Activated T-cell treated with anti-CD3 and anti-CD28 coated beads for 4 hours (primary cell): ENCODE measurements at places on chromosomes 2 and 18.

DNA sequence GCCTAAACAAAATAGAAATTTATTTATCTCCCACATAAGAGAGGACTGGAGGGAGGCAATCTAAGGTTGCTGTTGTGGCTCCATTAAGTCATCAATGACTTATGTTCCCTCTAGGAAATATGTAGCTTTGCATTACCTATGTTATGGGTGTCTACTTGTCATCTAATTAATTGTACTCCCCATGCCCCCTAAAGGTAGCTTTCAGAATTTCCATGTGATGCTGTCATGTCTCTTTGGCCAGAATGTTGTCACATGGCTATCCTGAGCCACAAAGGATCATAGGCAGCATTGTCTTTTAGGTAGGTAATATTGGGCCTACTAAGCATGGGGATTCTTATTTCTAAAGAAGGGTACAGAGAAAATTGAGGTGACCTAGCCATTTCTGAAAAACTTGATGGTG lies 935.6 kb upstream of the FANCL start:
- DNase-seq: no peak

DNA sequence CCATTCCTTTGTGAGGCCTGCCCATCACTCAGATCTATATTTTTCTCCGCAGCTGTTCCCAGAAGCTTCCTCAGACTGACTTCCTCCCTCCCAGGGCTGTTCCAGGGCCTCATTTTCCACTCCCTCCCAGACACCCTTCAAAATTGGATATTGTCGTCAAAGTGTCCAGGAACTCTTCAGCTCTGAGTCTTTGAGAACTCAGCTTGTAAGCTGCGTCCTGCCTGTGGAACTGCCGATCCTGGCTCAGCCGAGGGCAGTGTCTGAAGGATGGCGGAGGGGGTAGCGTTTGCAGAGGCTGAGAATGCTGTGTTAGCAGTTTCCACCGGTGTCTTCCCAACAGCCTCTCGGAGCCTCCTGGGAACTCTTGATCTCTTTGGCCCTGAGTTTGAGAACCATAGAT lies 27.1 kb downstream of the NCK2 start:
- no peak for DNase-seq

DNA sequence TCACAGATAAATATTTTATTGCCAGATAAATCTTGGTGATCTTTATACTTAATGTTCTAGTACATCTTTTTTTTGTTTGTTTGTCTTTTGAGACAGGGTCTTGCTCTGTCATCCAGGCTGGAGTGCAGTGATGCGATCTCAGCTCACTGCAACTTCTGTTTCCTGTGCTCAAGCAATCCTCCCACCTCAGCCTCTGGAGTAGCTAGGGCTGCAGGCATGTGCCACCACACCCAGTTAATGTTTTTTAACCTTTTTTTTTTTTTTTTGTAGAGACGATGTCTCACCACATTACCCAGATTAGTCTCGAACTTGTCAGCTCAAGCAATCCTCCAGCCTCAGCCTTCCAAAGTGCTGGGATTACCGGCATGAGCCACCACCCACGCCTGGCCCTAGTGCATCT lies 9.1 kb upstream of the C1GALT1C1L start:
- DNase-seq: no peak

- DNase-seq: no peak
Observed at GRCh38 chr2:68878071-68878711, 7.0 kb upstream of the BMP10 start.

DNA sequence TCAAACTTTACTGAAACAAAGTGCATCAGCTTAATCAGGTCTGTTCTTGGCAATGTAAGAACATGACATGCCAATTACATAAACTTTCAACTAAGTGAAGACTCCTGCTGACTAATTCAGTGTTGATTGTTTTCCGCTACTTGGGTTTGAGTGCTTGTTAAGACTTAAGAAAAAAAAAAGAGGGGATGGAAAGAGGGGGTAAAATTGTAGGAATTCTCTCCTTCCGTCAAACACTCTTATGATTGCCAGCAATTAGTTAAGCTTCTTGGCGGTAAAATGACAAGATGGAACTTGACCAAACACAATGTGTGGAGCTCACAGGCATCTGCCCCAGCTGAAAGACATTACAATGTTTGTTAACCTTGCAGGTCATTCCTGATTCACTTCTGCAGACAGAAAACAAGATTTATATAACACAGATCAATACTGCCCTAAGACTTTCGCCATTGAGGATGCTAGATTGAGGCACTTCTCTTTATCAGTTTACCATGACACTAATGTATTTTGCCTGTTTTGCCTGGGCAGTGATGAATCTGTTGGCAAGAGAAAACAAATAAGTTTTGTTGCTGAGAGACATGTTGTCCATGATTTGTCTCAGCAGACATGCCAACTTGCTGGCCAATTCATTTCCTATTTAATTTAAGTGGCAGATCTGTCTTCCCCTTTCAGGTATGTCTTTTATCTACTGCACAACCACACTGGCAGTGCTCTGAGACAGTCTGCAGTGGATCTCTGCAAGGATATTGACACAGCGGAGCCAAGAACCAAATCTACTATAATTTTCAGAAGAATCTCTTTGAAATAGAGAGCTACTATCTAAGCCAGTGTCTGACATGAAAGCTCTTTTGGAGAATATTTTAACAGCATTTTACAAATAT lies 410.0 kb upstream of the KCNH7 start:
- DNase-seq: no peak

DNA sequence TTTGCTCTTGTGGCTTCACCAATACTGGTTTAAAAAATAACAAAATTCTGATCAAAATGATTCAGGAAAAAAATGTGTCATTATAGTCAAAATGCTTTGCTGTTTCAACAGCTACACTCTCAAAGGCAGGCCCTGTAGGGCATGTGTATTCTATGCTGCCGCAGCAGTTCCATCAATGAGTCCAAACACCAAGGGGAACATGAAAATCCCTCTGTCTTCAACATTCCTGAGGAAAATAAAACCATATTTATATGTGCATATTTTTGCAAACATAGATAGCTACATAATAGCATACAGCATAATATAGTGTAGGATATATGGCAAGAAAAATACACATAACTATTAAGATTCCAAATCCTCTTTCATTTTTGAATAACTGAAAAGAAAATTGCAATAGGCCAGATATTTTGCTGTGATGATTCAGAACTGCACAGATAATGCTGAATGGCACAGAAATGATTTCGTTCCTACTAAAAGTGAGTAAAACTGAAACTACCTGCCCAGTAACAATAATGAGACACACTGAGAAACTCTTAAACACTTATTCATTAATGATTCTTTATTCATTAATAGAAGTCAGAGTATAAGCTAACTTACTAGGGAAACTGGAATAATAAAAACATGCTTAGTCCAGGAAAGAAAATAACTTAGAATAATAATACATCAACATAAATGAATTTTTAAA lies 343.8 kb downstream of the SUCLG1 start:
- DNase-seq: no peak

GRCh38 chr18:37701967-37702366 lies 136.4 kb upstream of the CELF4 start:
- DNase-seq: no peak

GRCh38 chr2:241358470-241358869 lies 2.4 kb downstream of the FARP2 start:
- no peak for DNase-seq

GRCh38 chr2:105545730-105546627 lies 147.1 kb upstream of the FHL2 start:
- DNase-seq: peak; percentile 54

- DNase-seq: no peak
Observed at GRCh38 chr2:158120664-158121641, 19.3 kb downstream of the UPP2 start.

GRCh38 chr2:110105608-110106467 lies 9.8 kb downstream of the MALL start:
- no peak for DNase-seq

- DNase-seq: no peak
Observed at GRCh38 chr2:174903264-174903556, 102.0 kb downstream of the CHN1 start.

DNA sequence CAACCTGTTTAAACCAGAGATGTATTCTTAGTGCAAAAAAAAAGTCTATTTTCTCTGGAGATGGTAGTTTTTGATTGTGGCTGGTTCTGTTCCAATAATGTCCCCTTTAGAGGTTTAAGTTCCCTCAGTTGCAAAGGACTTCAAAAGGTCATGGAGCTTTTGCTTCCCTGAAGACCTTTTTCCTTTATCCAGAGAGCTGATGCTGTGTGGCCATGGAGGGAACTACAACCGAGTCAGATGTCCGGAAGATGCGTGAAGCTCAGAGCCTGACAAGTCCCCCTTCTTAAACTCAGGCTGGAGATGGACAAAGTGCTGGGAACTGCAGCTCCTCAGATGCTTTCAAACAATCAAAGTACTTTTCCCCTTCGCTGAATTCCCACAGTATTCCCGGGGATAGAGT lies 176.1 kb downstream of the TMEM18 start:
- no peak for DNase-seq

DNA sequence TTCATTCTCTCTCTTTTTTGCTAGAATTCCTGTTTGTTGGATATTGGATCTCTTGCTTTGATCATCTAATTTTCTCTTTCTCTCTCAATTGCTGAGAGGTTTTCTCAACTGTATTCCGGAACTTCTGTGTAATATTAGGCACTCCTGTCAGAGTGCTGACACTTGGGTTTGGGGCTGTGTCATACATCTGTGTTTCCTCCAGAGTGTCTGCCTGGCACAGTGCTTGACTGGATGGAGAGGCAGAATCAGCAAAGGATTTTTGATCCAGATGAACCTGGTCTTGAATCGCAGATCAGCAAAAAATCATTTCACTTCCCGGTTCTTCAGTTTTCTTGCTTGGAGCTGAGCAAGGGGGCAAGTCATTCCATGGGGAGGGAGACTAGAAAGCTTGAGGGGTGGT lies 87.7 kb upstream of the CXCR4 start:
- DNase-seq: no peak

DNA sequence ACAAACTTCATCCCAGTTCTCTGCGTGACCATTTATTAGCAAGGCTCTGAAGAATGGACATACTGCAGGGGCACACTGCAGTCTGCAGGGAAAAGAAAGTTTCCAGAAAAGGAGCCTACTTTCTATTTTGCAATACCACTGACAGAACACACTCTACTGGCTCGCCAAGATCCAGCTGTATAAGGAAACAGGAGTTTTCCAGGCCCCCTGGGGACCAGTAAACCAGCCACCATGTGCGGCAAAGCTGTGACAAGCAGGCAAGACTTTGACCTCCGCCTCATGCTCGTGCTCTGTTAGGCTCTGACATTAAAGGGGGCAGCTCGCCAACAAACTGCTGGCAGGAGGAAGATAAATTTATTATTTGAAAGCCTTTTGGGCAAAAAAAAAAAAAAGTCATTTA lies 67.3 kb downstream of the CCBE1 start:
- DNase-seq: no peak

DNA sequence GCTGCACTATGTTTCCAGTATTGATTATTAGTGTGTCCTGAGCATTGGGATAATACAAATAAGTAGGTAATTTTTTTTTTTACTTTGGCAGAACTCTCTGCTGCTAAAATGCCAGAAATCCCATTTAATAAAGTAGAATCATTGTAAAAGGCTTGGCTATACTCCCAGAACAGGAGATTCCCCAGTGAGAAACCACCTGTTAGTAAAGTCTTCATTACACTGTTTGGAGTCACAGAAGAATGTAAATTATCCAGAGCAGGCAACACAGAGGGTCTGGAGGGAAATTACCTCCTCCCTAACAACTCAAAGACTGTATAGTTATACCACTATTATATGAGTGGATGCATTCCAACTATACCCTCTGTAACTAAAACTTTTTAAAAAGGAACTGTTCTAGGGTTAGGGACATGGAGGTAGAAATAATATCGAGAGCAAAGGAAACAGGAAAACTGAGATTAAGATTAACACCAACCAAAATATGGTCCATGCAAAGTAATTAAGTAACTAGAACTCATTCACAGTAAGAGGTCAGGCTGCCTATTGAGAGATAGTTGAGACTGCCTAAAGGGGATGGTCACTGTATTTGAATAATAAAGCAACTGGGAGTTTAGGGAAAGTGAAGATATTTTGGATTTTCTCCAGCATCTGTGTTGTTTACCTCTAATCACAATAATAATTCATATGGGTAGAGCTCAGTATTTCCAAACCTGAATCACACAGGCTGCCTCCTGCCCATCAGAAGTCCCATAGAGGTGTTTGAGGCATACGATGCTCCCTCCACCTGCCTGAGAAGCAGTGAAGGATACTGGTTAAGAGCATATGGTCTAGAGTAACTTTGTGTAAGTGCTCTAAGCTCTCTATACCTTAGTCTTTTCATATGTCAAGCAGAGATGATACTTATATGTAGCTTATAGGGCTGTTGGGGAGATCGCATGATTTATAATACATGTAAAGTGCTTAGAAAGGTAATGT lies 34.4 kb downstream of the MAP2 start:
- no peak for DNase-seq

DNA sequence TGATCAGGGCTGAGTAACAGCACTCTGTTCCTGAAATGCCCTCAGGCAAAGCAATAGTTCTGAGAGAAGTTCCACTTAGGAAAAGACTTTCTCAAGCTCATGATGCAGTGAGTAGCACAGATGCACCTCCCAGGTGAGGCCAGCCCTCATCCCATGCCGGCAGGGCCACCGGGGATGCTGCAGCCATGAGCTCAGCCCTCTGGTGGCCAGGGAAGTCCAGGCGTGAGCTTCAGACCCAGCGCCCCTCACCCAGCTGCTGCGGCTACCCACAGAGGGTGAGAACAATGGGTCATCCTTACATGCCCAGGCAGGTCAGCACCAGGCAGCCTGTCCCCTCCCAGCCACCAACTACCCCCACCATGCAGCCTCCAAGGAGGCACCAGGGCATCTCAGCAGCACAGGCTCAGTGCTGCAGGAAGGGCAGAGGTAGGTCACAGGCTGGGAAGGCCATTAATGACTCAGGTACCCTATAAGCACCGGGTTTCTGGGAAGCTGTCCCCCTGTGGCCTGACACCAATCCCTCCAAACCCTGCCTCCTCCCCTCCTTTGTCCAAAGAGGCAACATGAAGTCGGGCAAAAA lies 50.6 kb downstream of the TTC32 start:
- no peak for DNase-seq

DNA sequence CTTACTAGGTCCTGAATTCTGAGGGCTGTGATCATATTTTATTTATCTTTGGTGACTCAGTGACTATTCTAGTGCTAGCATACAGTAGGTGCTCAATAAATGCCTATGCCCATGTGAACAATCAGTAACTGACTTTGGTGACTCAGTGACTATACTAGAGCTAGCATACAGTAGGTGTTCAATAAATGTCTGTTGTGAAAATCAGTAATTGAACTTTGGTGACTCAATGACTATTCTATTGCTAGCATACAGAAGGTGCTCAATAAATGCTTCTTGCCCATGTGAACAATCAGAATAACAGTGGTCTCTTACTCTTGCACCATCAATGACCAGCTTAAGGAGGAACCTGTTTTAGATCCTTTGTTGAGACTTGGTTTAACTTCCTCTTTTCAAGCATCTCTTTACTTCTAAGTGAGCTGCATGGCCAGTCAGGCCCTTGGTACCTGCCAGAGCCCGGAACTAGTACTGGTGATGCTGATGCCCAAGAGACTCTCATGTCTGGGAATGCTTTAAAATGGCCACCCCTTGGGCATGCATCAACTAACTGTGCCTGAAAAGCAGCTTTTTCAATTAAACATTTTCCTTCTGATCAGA lies 214.9 kb upstream of the SPRED2 start:
- DNase-seq: no peak
